ENCODE measurements at places on chromosomes 3 and 15. TPM values are rescaled to one million over a fixed set of nuclear protein-coding genes. Genes with fewer than 3 reads are reported as not detected.

MSL2 gene
- total RNA-seq, result 37.1 TPM

DNA sequence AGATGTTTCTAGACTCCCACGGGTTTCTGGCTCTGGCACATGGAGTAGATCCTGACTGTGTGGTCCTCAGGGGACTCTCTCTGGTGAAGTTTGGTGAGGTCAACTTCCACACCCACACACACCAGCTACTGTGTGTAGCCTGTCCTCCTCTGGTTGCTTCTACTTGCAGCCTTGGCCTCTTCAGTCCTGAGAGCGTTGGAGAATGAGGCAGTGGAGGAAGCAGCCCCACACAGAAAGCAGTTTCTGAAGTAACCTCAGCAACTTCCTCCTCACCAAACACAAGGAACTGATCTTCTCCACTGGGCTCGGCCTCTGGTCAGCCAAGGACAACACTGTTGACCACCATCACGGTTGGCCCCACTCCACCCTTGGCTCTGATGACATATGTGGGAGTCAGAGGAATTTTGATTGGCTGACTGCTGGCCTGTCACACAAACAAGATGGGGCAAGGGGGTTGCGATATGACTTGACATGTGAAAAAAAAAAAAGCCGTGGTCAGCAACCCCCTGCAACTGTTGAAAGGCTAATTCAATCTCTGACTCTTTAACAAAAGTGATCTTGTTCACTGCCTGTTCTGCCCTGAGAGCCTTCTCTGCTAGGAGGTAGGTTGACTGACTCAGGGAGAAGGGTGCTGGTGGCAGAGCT is 19.6 kb downstream of the CD86 start:
- H3K4me3 ChIP-seq, result no peak overlapping the region
- H3K27me3 ChIP-seq, result no peaks in the 10 kb centered on the region
- H3K4me1 ChIP-seq, result no peaks in the 10 kb centered on the region
- no peak for DNase-seq
- no peak overlapping the region for H3K27ac ChIP-seq
- H3K36me3 ChIP-seq, result no peaks in the 10 kb centered on the region

KCNMB2 gene
- 4.4 TPM for total RNA-seq

DNA sequence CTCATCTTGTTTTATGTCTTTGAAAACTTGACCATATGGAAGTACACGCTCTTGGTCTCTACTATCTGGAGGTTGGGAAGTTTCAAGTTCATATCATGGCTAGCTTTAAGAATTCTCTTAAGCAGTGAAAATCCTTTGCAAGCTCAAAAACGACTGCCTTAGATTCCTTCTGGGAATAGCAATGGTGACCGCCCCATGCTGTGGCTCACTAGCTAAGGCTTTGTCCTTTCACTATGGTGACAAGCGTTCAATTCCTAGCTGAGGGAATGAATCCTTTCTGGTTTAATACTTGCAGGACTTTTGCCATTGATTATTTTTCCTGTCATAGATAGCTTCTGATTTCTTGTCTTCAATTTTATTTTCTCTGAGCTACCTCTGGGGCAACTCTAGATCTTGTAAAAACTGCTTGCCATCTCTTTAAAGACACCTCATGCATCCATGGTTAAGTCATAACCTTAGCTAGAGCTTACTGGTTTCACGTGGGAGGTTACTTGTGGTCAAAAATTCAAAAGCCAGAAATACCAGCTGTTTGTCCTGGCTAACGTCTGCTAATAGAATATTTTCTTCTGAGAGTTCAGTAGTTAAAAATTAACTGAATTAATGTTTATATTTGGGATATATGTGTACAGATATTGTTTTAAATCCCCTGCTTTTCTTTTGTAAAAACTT is 673.4 kb upstream of the CBLB start:
- H3K36me3 ChIP-seq, result no peaks in the 10 kb centered on the region
- DNase-seq, result no peak
- H3K4me1 ChIP-seq, result no peaks in the 10 kb centered on the region
- no peak overlapping the region for H3K27ac ChIP-seq

DNA sequence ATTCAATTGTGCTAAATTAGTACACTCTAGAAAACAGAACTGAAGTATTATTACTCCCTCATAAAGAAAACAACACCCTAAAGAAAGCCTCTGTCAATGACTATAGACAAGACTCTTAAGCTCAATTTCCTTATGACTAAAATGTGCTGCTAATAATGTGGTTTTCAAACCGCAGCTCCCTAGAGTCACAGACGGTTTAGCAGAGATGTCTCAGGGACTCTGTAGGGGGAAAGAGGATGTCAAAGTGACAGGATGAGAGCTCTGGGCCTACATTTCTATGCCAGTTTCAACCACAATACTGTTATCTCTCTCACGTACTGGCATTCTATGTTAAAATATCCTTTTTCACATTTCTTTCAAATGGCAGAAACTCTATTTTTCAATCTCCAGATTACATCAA is 37.6 kb upstream of the WDR49 start:
- H3K27me3 ChIP-seq, result no peaks in the 10 kb centered on the region
- no peak for DNase-seq
- no peak overlapping the region for H3K27ac ChIP-seq

- no peak for DNase-seq
- no peak overlapping the region for H3K27ac ChIP-seq
- H3K4me3 ChIP-seq, result no peak overlapping the region
- no peaks in the 10 kb centered on the region for H3K27me3 ChIP-seq
- H3K4me1 ChIP-seq, result no peaks in the 10 kb centered on the region
These were observed 8.4 kb downstream of the CERS3 start for GRCh38 chr15:100520132-100520921.

GRCh38 chr3:125300416-125300815 is 74.7 kb downstream of the ZNF148 start:
- DNase-seq, result no peak
- no peaks in the 10 kb centered on the region for H3K4me1 ChIP-seq
- no peaks in the 10 kb centered on the region for H3K27me3 ChIP-seq

GRCh38 chr15:49026700-49027099 is 19.5 kb downstream of the SECISBP2L start:
- H3K27ac ChIP-seq, result no peak overlapping the region
- no peaks in the 10 kb centered on the region for H3K4me1 ChIP-seq
- peaks cover 24% of the 10 kb centered on the region for H3K36me3 ChIP-seq
- H3K4me3 ChIP-seq, result no peak overlapping the region
- no peak for DNase-seq
- H3K27me3 ChIP-seq, result no peaks in the 10 kb centered on the region

- no peaks in the 10 kb centered on the region for H3K27me3 ChIP-seq
- no peaks in the 10 kb centered on the region for H3K4me1 ChIP-seq
- H3K27ac ChIP-seq, result no peak overlapping the region
- no peaks in the 10 kb centered on the region for H3K36me3 ChIP-seq
- DNase-seq, result peak; percentile 88
- H3K4me3 ChIP-seq, result no peak overlapping the region
These were observed 26.3 kb upstream of the MNS1 start for GRCh38 chr15:56491110-56491722.

DNA sequence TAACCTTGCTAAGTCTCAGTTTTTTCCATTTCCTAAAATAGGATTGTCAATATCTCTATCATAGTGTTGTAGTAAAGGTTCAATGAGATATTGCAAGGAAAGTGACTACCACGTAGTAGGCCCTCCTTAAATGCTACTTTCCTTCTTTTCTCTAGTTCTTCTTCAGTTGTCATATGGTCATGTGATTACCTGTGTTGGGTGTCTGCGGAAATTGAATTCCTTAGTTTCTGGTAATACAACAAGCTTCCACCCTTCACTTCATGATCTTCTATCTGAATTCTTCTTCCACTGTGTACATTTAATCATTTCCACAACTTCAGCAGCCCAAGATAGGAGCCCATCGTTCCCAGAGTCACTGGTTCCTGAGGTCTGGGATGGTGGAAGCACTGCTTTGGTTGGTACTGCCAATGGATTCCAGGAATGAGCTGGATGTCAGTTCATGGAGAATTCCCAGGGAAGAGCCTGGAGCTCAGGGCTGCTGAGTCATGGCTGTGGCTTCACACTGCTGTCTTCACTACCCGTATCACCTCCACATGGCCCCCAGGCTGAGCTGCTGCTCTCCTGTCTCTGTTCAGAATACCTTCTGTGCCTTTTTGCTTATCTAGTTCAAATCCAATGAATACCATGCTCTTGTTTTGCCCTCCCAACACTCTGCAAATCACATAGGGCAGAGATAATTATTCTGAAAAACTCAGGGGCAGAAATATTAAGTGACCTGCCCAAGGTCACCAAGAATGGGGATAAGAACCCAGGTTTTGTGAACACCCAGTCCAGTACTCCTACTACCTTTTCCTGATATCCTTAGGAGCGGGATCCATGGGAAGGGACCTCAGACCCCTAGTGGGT is 98.6 kb downstream of the RPL39L start:
- H3K4me1 ChIP-seq, result peaks cover 17% of the 10 kb centered on the region
- peak overlapping the region; percentile 20 for H3K27ac ChIP-seq

DNA sequence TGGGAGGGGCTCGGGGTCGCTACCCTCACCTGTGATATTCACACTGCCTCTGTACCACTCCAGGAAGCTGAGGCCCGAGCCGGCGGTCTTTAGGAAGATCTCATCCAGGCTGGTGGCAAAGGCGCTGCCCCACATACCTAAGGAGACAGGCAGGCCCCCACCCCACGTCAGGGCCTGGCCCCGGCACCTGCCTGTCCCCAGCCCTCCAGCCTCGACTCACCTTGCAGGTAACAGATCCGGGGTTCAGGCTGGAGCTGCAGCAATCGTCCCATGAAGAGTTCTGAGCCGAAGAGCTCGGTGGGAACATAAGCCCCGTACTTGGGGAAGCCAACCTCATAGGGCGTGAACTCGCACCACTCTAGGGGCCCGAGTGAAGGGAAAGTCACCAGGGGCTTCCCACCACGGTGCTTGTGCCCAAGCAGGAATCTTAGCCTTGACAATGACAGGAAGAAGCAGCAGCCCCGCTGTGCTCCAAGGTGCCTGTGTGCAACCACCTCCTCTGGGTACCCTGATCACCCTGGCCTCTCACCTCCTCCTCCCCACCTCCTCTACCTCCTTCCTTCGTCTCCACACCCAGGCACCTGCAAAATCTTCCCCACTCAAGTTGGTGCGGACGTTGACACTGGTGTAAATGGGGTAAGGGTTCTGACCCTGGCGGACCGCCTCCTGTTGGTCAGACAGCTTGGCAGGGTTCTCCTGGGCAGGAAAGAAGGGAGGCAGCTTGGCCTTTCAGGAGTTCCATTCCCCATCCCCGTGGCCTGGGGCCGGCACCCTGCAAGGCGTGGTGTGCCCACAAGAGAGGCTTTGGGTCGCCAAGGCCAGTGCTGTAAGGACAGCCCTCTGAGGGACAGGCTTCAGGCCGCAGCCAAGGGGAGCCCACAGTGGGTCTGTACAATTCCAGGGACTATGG is 10.6 kb downstream of the PLA2G4F start:
- no peak overlapping the region for H3K4me3 ChIP-seq
- H3K27me3 ChIP-seq, result no peaks in the 10 kb centered on the region
- H3K36me3 ChIP-seq, result no peaks in the 10 kb centered on the region
- DNase-seq, result peak; percentile 47

DNA sequence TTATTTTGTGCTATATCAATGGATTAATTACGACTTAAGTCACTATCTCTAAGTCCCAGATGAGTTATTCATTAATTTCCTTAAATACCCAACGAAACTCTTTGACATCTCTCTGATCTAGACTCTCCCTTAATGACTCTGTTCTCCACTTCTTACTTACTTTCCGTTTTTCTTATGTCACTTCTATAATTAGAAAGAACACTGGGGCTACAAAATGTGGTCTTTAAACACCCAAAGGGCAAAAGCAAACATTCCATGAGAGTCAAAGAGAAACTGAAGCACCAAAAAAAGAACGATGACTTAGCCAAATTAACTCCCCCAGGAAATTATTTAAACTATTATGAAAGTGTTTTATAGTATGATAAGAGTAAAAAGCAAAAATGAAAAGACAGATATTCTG is 166.4 kb upstream of the UBE2E2 start:
- no peak overlapping the region for H3K27ac ChIP-seq
- no peak overlapping the region for H3K4me3 ChIP-seq
- H3K4me1 ChIP-seq, result no peaks in the 10 kb centered on the region
- no peaks in the 10 kb centered on the region for H3K36me3 ChIP-seq

GRCh38 chr3:130619196-130619595 is 102.2 kb downstream of the COL6A6 start:
- no peaks in the 10 kb centered on the region for H3K36me3 ChIP-seq
- no peaks in the 10 kb centered on the region for H3K27me3 ChIP-seq
- H3K4me1 ChIP-seq, result no peaks in the 10 kb centered on the region

Measured in kidney (tissue), 22 donors.